AG04449 (cell line): ENCODE measurements at places on chromosomes 11 and 22.

- no peak for DNase-seq
Measured at GRCh38 chr11:102385085-102386007, 38.3 kb downstream of the BIRC2 start.

GRCh38 chr22:24594569-24595120 lies 1.8 kb upstream of the LRRC75B start:
- DNase-seq: no peak

DNA sequence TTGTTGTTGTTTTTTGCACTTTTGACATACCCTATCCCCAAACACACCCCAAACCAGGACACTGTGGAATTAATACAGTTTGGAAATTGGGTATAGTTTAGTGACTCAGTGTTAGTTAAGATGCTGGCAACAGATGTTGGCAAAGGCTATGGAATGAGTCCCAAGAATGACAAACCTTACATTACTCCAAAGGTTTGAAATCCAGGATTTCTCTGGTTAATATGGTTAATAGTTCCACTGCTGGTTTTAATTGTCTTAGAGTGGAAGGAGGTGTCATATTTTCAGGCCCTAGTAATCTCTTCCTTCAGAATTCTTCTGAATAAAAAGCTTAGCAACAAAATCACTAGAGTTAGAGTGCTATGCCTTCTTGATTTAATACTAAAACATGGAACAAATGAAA lies 775 bp downstream of the LPXN start:
- DNase-seq: no peak

DNA sequence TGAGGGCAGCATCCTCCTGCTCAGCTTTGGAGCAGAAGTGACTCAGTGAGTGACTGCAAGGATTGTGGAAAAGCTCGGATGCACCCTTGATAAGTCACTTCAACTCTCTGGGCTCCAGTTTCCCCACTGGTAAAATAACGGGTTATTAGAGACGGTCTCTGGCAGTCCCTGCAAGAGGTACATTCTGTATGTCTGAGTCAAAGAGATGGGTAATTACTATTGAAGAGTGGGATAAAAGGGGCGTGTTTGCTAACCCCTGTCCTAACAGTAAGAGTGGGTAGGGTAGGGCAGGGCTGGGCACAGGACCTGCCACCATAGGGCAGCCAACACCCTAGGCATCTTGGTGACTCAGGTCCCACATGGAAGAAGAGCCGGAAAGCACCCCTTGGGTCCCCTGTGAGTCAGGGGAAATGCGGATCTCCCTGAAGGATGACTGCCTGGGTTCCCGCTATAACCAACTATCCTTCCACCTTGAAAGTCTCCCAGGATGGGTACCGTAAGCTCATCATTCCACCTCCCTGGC lies 7.3 kb upstream of the AHNAK start:
- DNase-seq: peak; percentile 36

GRCh38 chr11:78318321-78319114 lies 99.1 kb downstream of the GAB2 start:
- no peak for DNase-seq

DNA sequence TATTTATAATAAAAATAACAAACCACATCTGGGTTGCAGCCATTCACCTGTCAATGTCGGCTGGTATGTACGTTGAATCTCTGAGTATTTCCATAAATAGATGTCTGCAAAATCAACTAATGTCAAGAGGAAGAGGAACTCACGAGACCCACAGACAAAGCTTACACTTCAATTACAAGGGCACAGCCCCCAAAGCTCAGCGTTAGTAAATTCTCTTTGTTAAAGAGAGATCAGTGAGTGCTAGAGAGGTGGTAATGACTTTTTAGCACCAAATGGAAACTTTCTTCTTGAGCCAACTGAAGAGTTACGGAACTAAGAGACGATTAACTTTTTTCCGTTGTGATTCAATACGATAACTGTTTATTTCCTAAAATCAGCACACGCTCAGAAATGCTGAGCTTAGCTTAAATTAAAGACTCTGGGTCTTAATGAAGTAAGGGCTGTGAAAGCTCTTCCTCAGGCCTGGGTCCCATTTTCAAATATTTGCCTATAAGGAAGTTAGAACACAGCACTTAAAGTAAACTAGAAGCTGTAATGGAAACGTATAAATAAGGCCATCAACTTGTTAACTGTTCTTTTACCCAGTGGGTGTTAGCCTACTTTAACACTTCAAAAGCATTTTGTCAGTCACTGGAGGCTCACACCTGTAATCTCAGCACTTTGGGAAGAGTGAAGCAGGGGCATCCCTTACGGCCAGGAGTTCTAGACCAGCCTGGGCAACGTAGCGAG lies 22.8 kb upstream of the TFIP11 start:
- DNase-seq: no peak

GRCh38 chr11:125082611-125083311 lies 19.7 kb downstream of the SLC37A2 start:
- peak; percentile 23 for DNase-seq

GRCh38 chr11:112995423-112996090 lies 34.3 kb downstream of the NCAM1 start:
- DNase-seq: no peak

DNA sequence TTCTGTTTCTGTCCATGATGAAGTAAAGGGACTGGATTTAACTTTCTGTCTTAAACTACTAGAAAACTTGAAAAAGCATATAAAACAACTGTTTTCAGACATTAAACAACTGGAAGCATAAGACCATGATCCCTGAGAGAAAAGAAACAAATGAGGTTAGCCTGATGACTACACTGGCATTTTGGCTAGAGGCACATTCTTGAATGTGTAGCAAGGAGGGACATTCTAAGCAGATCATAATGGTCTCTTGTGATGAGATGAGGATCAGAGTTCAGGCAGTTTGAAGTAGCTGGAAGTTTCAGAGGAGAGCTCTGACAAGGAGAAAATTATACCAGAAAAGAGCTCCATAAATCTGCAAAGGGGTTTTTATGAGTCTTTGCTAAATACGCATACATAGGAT lies 75.4 kb downstream of the AASDHPPT start:
- DNase-seq: no peak

GRCh38 chr11:76666830-76667229 lies 3.7 kb downstream of the LRRC32 start:
- no peak for DNase-seq

DNA sequence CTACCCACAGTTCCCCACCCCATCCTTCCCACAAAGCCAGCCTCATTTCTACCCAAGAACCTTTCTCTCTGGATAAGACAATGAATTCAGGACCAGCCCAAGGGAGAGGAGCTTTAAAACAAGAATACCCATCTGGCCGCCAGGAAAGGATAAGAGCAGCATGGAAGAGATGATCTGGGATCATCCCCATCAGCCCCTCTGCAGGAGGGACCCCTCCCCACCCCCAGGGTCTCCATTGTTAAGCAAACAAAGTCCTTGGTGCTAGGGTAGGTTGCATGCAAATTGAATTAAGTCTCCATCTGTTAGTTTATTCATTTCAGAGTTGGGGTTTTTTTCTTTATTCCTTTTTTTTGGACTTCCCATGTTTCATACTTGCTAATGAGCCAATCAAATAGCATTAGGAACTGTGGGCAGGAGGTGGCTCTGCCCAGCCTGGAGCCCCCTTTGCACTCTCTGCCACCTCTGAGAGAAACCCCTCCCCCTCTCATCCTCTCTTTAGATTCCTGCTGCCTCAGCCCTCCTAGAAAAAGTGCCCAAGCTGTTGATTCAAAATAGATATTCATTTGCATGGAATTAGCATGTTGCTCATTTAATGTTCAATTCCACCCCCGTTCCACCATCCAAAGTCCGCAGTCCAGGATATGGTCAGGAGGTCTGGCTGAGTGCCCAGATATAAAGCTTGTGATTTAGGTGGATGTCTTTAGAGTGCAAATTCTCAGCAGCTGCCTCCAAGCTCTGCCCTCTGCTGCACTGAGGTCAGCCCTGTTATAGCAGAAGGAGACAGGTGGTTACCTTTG lies 138.5 kb upstream of the NCAM1 start:
- DNase-seq: no peak

DNA sequence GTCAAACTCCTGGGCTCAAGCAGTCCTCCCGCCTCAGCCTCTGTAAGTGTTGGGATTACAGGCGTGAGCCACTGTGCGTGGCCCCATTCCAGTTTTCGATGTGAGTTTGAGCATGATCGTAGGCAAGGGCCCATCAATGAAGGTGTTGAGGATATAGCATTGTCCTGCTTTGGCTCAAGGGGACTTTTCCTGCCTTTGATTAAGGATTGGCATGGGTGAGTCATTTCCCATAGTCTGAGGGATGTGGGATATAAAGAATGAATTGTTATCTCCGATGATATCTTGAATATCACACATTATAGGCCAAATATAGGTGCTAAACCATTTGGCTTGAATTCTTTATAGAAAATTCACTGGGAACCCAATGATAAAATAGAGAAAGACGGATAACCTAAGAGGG lies 30.4 kb downstream of the STIM1 start:
- no peak for DNase-seq

DNA sequence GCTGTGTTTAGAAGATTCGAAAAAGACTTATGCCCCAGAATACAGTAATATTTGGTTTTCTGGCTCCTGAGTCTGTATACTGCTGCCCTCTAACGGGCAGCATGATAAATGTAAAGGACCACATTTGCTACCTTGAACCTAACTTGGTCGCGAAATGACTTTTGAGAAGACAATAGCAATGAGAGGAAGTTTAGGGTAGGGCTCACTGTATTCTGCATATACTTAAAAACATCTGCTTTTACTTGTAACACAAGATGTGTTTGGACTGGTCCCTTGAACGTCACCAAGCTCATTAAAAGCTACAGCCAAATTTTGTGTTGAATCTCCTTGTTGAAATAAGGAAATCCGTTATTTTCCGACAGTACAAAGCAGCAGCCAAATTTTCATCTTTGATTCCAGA lies 309.1 kb downstream of the SWAP70 start:
- DNase-seq: no peak

DNA sequence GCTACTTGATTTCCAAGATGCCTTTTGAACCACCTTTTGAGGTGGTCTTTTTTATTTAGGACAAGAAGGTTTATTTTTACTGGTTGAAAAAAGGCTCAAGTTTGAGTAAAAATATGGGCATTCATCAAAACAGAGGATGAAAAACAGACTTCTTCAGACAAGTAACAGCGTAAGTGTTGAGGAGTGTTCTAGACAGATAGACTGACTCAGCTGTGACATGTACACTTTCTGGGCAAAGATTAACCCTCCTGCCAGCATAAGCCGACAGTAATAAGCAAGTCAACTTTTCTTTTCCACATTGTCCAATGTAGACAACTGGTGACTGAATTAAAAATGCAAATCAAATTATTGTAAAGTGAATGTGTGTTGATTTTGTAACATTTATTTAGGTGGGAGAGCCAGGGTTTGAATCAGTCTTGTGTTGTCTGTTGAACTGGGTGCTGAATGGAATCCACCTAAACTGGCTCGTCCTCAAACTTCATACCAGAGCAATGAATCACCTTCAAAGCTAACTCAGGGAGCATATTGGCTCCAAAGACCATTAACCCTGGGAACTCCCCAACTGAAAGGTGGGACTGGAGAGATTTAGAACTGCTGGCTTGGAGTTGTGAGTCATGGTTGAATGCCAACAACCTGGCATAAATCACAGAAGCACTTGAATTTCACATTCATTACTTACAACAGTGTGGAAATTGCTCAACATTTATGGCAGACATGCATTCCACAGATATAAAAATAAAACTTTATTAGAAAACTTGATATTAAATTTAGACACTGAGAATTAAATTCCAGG lies 377.0 kb downstream of the ETS1 start:
- DNase-seq: peak; percentile 93

DNA sequence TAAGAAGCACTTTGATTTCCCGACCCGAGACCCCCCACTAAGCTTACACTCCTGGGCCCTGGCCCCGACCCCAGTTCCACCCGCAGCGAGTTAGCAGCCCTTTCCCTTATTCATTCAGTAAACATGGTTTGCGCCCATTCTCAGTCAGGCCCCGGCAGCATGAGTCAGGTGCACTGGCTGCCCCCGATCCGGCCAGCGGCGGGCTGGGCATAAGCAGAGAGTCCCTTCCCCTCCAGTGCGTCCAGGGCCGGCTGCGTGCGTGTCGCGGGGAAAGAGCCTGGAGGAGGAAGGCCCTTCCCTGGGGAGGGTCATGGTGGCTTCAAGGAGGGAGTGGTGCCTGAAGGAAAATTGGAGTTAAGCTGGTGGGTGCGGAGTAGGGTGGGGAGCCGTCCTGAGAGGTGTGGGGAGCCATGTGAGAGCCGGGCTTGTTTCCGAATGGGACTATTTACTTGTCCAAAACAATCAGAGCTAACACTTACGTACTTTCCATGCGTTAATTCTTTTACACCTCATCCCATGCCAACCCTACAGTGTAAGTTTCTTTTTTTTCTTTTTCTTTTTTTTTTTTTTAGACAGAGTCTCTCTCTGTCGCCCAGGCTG lies 657 bp downstream of the IGHMBP2 start:
- DNase-seq: no peak

DNA sequence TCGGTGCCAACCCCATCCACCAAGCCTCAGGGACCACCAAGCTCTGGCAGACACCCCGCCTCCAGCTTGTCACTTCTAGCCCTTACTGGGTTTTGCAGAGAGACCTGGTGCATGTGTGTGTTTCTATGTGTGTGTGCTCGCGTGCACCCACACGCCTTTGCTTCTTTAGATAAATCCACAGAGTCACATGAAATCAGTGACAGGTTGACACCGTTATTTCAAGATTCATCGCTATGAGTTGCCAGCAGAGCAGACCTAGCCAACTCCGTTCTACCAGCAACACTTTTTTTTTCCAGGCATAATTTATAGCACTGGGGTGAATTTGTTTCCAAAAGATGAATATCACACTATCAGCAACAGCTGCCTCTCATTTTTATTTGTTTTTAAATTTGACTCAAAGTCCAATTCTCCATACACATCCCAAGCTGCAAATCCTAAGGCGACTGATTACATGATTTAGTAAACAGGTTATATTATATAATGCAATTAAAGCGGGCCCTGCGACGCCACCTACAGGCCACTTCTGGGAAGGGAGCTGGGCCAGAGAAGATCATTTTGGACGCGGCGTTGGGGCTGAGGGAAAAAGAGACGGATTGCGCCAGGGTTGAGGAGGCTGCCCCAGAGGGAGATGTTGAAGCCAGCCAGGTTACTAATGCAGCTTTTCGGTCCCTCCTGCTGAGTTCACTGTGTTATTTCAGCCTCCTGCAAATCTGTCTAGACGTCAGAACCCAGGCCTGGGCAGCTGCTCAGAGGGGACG lies 150.5 kb downstream of the FEZ1 start:
- DNase-seq: no peak

- DNase-seq: no peak
Measured at GRCh38 chr11:69158301-69159149, 2.8 kb downstream of the SMIM38 start.

GRCh38 chr22:50461536-50461935 lies 13.3 kb downstream of the SBF1 start:
- DNase-seq: no peak

GRCh38 chr11:80417681-80418080 lies 976.9 kb upstream of the TENM4 start:
- no peak for DNase-seq

- DNase-seq: no peak
Measured at GRCh38 chr11:64787526-64788320, 9.4 kb upstream of the SF1 start.
